ENCODE measurements at places on chromosomes 2 and 18.

- DNase-seq = peak; percentile 39
These were observed 102.8 kb upstream of the FZD7 start for GRCh38 chr2:201930831-201931230.

GRCh38 chr2:237669628-237670392 is 42.4 kb downstream of the LRRFIP1 start:
- DNase-seq = peak; percentile 90

- peak; percentile 40 for DNase-seq
These were observed 42.1 kb upstream of the SNED1 start for GRCh38 chr2:240956171-240956934.

DNA sequence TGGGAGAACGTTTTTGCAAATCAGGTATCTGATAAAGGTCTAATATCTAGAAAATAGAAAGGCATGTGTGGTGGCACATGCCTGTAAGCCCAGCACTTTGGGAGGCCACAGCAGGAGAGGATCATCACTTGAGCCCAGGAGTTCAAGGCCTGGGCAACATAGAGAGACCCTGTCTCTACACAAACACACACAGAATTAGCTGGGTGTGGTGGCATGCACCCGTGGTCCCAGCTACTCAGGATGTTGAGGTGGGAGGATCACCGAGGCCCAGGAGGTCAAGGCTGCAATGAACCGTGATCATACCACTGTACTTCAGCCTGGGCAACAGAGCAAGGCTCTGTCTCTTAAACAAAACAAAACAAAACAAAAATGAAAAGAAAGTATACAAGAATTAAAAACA is 13.8 kb upstream of the TBR1 start:
- no peak for DNase-seq

DNA sequence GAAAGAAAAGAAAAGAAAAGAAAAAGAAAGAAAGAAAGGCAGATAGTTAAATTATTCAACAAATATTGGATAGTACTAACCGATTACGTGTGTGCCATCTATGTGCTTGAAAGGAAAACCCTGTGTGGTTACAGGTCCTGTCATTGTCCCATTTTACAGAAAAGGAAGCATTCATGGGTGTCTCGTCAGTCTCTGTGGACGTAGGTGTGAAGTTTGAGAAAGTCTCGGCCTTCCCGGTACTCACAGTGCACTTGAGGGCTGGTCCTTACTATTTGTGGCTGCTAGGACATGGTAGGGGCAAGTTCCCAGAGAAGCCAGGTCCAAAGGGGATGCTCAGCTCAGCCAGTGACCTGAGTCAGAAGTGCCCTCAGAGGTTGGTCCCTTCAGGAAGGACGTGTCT is 19.3 kb downstream of the SH3YL1 start:
- DNase-seq = no peak

DNA sequence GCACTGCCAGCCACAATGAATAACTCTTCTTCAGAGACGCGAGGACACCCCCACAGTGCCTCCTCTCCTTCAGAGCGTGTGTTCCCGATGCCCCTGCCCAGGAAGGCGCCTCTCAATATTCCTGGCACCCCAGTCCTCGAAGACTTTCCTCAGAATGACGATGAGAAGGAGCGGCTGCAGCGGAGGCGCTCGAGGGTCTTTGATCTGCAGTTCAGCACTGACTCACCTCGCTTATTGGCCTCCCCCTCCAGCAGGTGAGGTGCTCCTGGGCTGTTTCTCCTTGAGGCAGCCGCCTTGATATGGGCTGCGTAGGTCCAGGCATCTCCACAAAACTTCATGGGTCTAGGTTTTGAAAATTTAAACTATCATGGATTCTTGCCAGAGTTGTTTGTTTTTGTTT is 6.1 kb downstream of the NCAPH start:
- no peak for DNase-seq

- DNase-seq = no peak
These were observed 542.3 kb upstream of the VWC2L start for GRCh38 chr2:213868526-213868925.

GRCh38 chr2:44429034-44429433 is 67.3 kb downstream of the CAMKMT start:
- no peak for DNase-seq

- no peak for DNase-seq
These were observed 22.1 kb upstream of the PXDN start for GRCh38 chr2:1766425-1766824.
